ENCODE measurements at places on chromosomes 3 and 15.

- DNase-seq = no peak
Measured at GRCh38 chr15:32864051-32864450, 146.2 kb downstream of the GREM1 start.

DNA sequence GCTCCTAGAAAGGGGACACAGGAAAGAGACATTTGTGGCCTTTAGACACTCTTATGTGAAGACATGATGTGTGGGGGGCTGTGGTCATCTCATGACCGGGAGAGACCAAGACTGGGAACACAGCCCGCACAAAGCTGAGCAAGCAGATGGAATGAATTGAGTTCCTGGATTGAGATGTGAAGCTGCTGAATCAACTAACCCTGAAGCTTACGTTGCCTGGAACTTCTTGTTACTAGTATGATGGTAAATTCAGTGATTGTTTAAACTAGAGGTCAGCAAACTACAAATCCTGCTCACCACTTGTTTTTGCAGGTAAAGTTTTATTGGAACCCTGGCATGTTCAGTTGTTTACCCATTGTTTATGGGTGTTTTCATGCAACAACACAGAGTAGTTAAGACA is 83.4 kb upstream of the BHLHE40 start:
- no peak for DNase-seq

DNA sequence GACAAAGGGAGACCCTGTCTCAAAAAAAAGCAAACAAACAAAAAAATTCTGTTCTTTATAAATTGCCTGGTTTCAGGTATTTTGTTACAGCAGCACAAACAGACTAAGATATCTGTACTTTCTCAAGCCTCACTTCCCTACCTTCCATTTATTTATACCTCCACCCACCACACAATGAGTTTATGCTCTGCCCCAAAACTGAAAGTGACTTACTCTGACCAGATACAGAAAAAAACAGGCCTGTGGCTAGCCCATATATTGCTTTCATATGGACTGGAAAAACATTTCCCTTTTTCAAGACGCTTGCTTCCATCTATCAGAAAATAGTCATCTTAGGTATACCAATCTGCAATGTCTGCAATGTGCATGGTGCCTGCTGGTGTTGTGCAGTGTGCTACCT is 8.7 kb upstream of the GPD1L start:
- no peak for DNase-seq

DNA sequence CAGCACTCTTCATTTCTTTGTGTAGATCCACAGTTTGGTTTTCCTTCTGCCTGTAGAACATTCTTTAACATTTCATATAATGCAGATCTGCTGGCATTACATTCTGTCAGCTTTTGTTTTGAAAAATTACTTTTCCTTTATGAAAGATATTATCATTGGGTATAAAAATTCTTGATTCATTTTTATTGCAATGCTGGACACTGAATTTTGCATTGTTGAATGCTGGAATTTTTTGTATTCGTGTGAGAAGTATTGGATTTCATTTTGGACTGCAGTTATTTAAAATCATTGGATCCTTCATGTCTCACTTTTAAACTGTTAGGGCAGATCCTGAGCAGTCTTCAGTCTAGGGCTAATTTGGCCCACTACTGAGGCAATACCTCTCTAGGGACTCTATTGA is 67.1 kb downstream of the SNRK start:
- DNase-seq = no peak

DNA sequence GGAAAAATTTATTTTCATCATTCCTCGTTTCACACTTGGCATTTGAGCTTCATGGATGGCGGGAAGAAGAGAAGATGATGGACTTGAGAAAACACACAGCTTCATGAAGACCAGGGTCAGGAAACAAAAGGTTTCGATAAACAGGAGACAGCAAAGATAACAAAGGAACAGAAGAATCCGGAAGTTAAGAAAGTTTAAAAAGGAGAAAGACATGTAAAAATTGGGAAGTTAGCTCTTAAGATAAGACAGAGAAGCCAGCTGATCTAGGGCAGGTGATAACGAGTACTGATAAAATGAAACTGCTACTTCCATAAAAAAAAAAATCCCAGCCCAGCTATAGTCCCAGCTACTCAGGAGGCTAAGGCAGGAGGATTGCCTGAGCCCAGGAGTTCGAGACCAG is 23.9 kb downstream of the IL5RA start:
- DNase-seq = no peak

- DNase-seq = no peak
Measured at GRCh38 chr3:8457039-8457438, 44.6 kb upstream of the LMCD1 start.

DNA sequence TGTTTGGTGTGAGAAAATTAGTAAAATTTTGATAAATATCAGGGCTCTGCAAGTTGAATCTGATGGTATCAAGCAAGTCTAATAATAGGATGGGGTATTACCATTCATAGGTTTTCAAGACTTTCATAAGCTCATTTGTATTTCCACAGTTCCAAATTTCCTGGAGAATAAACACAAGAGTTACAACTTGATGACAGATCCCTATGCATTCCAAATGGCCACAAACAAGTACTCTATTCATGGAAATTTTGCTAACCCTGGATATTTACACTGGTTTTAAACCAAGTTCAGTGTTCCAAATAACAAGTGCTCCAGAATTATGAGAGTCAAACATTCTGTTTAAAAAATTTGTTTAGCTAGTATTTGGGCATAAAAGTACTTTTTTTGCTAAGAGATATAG is 75.0 kb upstream of the CNTN6 start:
- DNase-seq = no peak

DNA sequence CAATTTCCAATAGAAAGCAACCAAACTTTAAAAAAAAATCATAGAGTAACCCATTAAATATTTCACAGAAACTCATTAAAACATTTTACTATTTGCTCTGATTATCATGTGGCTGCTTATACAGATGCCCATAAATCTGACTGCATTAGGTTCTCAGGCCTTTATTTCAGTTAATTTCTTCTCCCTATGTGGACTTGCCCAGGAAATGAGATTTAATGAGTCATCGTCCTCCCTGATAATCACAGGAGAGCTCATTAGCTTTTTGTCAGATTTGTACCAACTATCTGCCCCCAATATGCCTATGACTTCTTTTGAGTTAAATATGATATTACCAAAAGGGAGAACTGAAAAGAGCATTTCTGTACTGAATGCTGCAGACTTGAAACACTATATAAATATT is 168.0 kb downstream of the FOXB1 start:
- no peak for DNase-seq

GRCh38 chr3:188948281-188948996 is 223.3 kb upstream of the TPRG1 start:
- DNase-seq = no peak

- no peak for DNase-seq
Measured at GRCh38 chr15:78018445-78018844, 59.1 kb downstream of the TBC1D2B start.

DNA sequence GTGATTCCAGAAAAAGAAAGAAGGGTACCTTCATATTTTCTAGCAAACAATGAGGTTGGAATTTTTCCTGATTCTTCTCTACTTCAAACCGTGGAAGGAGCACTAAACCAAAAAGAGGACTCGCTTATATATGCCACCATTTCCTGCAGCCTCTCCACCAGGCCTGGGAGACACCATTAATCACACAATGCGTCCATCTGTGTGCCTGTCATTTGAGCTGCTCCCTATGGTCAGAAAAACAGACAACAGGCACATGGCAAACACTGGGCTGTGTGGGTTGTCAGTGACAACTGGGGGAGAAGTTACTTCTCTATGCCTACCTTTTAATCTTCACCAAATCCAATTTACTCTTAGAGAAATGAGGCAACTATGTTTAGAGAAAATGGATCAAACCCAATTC is 71.9 kb downstream of the NR2F2 start:
- no peak for DNase-seq

DNA sequence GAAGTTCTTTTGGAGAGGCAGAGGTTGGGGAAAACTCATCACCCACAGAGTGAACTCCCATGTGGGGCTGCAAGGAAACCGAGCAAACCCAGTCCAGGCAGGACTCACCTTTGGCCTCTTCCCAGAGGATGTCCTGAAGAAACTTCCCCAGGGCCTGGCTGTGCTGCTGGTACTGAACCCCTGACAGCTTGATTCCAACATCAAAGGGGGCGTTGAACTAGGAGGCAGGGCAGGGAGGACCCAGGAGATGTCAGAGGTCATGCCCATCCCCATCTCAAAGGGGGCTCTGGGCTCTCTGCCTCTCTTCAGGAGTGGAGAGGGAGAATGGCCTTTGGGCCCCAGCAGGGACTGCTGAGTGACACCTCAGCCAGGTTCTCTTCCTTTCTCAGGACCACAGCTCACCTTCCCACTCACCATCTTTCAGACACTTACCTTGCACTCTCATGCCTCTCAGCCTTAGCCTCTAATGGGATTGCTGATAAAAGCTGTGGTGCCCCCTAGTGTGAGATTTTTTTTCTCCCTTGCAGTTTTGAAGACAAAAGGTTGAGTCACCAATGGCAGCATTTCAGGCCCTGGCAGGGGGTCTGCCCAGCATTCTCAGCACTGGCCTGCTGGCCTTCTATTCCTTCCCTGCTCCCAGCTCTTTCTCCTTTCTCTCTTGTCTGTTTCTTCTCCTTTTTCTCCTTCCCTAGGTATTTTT is 6.0 kb downstream of the GHRL start:
- DNase-seq = peak; percentile 71

- DNase-seq = no peak
Measured at GRCh38 chr3:57500506-57500905, 43.6 kb downstream of the DNAH12 start.

- no peak for DNase-seq
Measured at GRCh38 chr3:155664925-155665695, 79.8 kb downstream of the PLCH1 start.

DNA sequence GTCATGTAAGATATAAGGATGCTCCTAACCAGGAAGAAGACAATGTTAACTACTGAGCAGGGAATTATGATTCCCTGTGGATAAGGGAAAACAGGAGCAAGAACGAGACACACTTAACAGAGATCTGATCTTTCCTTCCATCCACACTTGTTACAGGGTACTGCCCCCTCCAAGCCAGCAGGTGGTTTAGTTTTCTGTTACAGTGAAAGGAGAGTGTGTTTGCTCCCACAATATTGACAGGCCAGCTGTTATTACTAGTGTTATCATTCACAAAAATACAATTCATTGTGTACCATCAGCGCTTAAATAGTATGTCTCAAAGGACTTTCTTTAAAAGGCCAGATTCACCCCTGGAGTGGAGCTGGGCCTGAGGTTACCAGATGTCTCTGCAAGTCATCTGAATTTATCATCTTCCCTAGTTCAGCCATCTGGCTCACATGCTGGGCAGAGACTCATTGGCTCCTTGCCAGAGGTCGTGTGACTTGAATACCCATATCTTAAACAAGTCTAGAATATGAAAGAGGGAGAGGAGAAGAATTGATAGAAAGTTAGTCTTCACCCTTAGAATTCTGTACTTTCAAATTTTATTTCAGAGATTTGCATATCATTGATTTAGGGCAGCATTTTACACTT is 16.8 kb upstream of the FMN1 start:
- DNase-seq = no peak

DNA sequence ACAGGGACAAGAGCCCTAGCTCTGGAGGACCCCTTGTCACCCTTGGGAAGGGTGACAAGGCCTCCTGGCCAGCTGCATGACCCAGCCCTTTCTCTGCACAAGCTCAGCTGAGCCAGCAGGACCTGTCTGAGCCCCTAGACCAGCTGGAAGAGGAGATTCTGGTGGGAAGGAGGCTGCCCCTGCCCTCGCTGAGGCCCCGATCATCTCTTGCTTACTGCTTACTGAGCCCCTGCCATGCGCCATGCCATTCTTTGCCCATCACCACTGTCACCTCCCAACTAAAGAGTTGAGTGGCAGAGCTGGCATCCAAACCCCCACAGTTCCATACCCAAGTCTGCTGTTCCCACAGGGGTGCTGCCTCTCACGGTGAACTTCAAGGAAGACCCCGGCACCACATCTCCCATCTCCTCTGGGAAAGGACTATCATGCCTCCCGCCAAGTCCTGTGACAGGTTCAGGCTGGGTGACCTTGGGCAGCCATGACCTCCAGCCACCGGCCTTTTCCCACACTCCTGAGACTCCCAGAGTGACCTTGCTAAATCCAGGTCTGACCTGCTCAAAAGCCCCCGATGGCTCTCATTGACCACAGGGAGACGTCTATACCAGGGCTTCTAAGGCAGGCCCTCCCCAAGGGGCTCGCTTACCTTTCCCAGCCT is 34.0 kb downstream of the ACSBG1 start:
- no peak for DNase-seq

DNA sequence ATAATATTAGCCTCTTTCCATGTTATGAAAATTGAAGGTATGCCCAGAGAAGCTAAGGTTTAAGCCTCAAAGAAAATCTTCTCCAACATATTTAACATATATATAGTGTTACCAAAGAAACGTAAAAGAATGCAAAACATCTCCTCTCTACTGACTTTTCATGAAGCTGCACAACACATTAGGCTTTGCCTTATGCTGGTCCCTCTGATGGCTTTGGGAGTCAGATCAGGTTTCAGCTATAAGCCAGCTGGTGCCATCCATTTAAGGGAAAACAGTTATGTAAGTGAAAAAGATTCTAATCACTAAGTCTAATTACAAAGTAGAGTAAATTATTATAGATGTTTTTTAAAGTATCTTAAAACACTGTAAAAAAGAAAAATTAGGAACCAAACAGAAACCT is 410.5 kb downstream of the LSAMP start:
- no peak for DNase-seq

- no peak for DNase-seq
Measured at GRCh38 chr3:26622621-26623418, at the start of gene LRRC3B. TSS of gene LRRC3B (plus strand) at chr3:26622772. CDS start at chr3:26709673, 86,901 bp downstream.

DNA sequence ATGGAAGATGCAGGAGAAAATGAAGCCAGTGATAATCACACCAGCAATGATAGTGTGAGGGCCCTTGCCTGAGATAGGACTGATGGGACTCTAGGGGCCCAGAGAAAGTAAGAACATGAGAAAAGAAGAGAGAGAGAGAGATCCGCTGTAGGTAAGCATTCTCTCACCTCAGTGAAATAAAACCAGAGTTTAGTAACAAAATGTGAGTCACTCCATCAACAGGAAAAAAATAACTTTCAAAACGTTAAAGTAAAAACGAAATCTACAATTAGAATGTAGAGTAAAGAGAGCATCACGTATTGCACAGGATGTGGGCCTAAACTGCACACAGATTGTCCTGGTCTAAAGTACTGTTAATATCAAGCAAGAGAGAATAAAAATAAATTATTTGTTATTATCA is 6.8 kb upstream of the PRSS50 start:
- no peak for DNase-seq

DNA sequence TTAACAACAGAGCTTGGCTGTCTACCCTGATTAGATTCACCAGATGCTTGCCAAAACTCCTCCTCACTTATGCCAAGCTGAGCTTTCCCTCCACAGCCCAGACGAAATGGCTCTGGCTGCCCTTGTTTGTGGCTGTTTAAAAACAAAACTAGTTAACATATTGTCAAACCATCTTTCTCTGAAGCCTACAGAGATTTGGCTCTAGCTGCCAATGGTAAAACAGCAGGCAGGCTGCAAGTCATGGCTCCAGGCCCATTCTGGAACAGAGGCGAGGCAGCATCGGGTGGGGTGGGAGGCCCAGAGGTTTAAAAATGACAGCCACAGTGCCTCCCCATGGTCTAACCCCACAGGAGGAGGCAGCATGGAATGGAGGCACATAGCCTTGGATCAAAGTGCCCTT is 75.9 kb downstream of the SCN5A start:
- no peak for DNase-seq

- peak; percentile 93 for DNase-seq
Measured at GRCh38 chr3:69084326-69085167, at the start of gene ARL6IP5. TSS of gene ARL6IP5 (plus strand) at chr3:69084937. CDS start at chr3:69085048, 111 bp downstream.
